ENCODE measurements at places on chromosomes 6 and 20.

- no peak for DNase-seq
Measured at GRCh38 chr6:110951986-110952794, 6.3 kb upstream of the GTF3C6 start.

DNA sequence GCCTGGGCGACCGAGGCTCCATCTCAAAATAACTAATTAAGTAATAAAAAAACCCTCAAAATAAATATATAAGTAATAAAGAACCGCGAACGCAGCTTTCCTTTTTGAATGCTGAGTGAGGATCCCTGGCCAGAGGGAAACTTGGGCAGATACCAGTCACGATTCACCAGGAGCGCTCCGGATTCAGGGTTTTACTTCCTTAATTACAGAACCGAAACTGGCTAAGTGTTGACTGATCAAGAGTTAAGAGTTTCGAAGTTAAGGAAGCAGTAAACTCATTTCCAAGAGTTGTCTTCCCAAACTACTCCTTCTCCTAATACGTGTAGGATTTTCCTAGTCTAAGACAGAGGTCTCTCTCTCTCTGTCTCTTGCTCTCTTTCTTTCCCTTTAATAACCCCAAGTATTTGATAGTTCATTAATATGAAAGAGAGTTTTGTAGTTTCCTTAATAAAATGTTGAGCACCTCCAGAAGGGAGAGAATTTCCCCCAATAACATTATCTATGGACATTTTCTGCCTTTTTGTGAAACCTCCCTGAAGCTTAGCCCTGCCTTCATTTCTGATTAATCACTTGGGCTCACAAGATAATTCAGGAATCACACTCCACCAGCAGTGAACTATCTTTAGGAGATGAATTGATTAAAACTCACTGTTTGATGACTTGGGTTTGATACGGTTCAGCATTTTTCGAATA, 61.4 kb upstream of the ZNF217 start:
- no peak for DNase-seq

GRCh38 chr20:62704341-62704948, 4.2 kb upstream of the NTSR1 start:
- DNase-seq: no peak

- DNase-seq: no peak
Measured at GRCh38 chr6:37631295-37631694, 66.4 kb downstream of the MDGA1 start.

- DNase-seq: no peak
Measured at GRCh38 chr6:149897015-149897697, 757 bp downstream of the RAET1E start.

GRCh38 chr20:1623501-1624205, 3.8 kb upstream of the SIRPB1 start:
- DNase-seq: no peak

GRCh38 chr20:24781418-24781980, 167.6 kb upstream of the CST7 start:
- DNase-seq: no peak

DNA sequence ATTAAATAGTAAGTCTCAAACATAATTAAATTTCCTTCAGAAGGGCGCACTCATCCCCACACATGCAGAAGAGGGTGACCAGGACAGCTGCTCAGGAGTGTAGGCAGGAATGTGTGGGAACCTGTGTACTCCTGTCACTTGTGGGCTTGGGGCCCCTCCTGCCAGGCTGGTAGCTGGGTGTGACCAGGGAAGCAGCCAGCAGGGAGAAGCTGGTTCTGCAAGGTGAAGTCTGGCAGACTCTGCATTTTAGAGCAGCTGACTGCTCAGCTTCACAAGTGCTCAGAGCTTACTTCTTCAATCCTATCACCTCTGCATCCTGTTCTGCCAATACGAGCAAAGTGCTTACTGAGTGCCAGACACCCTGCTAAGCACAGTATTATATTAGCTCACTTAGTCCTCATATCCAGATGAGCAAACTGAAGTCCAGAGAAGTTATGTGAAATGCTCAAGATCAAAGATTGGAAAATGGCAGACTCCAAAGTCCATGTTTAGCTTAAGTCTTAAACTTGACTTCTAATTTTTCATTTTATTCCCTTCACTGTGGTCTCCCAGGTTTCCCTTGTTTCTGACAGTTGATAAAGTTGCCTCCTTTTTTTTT, 27.9 kb downstream of the ELMO2 start:
- DNase-seq: no peak

DNA sequence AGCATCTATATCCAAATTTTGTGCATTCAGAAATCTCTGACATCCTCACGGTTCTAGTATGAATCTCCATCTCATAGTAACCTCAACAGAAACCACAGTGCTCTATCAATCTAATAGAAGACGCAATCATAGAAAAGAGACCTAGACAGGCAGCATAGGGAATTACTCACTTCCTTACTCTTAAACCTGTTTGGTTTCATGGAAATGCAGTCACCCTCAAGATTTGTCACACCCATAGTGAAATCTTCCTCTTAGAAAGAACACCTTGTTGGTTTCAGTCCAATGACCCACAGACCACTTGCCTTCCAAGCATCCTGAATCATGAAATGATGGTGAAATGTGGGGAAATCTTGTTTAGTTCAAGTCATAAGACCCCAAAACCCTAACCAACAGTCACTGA, 166.1 kb upstream of the PRDM1 start:
- DNase-seq: no peak

- no peak for DNase-seq
Measured at GRCh38 chr6:80468398-80468797, 361.9 kb downstream of the BCKDHB start.

DNA sequence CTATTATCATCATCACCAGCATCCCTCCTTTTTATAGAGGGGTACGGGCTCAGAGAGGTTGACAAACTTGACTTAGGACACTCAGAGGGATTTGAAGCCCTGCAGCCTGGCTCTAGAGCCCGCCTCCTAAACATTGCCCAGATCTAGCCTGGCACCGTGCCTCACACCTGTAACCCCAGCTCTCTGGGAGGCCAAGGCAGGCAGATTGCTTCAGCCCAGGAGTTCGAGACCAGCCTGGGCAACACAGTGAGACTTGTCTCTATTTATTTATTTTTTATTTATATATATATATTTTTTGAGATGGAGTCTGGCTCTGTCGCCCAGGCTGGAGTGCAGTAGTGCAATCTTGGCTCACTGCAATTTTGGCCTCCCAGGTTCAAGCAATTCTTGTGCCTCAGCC, 6.3 kb upstream of the CSE1L start:
- DNase-seq: no peak

DNA sequence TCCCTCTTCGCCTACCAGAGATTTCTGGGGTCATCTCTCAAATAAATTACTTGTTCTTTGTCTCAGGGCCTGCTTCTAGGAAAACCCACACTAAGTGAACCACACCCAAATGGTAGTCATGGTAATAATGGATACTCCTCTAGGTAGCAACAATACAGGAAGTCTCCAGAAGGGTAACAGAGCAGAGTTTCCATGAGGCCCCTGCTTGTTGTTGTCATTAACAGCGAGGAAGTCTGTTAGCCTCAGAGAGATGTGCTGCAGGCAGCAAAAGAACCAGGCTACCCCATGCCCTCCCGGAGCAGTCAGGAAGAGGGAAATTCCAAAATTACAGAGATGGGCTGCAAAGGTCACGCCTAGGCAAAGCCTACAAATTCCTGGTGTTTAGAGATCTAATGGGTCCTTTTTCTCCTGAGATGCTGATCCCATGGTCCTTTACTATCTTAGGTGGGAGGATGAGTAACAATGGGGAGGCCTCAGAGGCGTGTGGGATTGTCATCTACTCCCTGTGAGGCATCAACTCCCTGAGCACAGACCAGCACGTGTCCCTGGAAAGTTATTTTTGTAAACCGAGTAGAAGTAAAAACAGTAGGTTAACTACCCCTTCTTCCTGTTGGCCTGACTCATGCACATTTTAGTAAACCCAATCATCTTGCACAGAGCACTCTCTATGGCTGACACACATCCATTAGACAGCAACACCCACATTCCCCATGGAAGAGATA, 10.1 kb downstream of the ISM1 start:
- DNase-seq: no peak
